ENCODE measurements at places on chromosomes 1 and 21. TPM values are rescaled to one million over a fixed set of nuclear protein-coding genes. Genes with fewer than 3 reads are reported as not detected.

TDRD5 gene
- not detected for total RNA-seq

RAB7B gene
- total RNA-seq, result 8.2 TPM

KCNJ9 gene
- total RNA-seq, result under 0.01 TPM

MORN1 gene
- total RNA-seq, result 8.1 TPM

S100B gene
- total RNA-seq, result not detected

CCDC17 gene
- 1.5 TPM for total RNA-seq

L1TD1 gene
- not detected for total RNA-seq

NGF gene
- 0.20 TPM for total RNA-seq

ELAVL4 gene
- total RNA-seq, result not detected

TNFRSF1B gene
- total RNA-seq, result 21.7 TPM

LYPD8 gene
- not detected for total RNA-seq

NPL gene
- 5.1 TPM for total RNA-seq

ZNF362 gene
- total RNA-seq, result 6.1 TPM

SPRR4 gene
- not detected for total RNA-seq

TSTD1 gene
- 0.73 TPM for total RNA-seq

DMAP1 gene
- total RNA-seq, result 14.7 TPM

PANK4 gene
- total RNA-seq, result 16.5 TPM

COL11A1 gene
- total RNA-seq, result 0.37 TPM

SLC45A1 gene
- total RNA-seq, result 3.3 TPM

ICOSLG gene
- 0.37 TPM for total RNA-seq

C1QA gene
- not detected for total RNA-seq
